Stimulated activated CD8-positive, alpha-beta memory T cell treated with anti-CD3 and anti-CD28 coated beads, Interleukin-4, amount 100 ng/mL, for 4 hours (primary cell): ENCODE measurements at places on chromosomes 11 and 22.

DNA sequence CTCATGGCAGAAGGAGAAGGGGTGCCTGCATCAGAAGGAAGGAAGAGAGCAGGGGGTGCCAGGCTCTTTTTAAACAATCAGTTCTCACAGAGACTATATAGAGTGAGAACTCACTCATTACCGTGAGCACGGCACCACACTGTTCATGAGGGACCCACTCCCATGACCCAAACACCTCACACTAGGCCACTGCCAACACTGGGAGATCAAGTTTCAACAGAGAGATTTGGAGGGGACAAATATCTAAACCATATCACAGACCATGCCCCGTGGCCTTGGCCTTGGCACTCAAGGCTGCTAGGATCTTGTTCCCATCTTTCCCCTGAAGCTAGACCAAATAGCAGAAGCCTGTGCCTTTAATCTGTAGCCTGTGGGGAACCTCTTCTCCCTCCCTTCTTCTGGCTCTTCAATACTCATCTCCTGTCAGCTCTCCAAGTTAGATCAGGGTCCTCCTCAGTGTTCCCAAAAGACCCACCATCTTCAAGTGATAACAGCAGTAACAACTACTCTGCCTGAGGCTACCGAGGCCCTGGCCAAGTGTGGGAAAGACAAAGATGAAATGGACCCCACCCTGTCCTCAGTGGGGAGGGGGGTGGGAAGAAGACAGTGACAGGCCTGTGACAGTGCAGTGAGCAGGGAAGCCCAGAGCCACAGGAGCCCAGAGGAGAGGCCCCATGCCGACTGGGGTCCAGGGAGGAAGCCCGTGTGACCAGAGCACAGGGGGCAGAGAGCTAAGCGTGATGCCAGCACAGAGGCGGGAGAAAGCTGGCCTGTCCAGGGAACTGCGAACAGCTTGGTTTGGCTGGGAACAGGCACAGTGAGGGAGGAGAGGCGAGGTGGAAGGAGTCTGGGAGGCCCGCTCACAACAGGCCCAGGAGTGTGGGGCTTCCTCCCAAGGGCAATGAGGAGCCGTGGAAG is 72.6 kb downstream of the MYO7A start:
- no peak for DNase-seq

GRCh38 chr11:129428557-129428956 is 52.9 kb downstream of the BARX2 start:
- no peak for DNase-seq

GRCh38 chr22:37343863-37344734 is 61.8 kb downstream of the CYTH4 start:
- no peak for DNase-seq

- no peak for DNase-seq
Measured at GRCh38 chr11:17736930-17737817, 2.6 kb downstream of the KCNC1 start.
